ENCODE measurements at places on chromosomes 4 and X.

DNA sequence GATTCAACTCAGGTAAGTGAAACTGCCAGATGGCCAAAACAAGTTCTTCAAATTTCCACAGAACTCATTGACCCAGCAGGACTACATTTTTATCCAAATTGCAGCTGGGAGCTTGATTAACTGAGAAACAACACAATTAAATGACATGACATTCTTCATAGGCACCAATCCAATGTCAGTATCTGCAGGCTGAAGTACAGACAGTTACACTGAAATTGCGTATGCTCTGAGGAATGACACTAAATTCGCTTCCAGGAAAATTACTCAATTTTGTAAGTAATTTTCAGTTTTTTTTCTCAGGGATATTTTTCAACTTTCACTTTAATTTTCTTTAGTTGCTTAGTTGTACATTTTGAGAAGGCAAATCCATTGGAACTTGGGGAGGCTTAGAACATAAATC is 4.5 kb downstream of the C1GALT1C1 start:
- DNase-seq = no peak

DNA sequence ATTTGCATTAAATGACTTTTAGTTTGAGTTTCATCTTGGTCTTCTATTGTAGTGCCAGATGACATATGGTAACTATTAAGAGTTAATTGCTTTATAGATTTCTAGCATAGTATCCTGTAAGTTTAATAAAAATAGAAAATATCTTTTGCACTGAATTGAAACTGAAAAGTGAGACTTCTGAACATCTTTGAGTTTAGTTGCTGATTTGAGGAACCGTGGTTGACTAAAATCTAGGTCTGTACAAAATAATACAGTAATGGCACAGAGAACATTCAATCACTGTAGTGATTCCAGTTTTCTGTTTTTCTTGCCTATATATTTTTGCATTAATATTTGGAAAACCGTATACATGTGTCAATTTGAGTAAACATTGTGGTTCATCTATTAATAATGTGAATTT is 60.7 kb downstream of the SPATA4 start:
- DNase-seq = no peak

- DNase-seq = no peak
Observed at GRCh38 chr4:78186597-78187543, 129.7 kb downstream of the FRAS1 start.

DNA sequence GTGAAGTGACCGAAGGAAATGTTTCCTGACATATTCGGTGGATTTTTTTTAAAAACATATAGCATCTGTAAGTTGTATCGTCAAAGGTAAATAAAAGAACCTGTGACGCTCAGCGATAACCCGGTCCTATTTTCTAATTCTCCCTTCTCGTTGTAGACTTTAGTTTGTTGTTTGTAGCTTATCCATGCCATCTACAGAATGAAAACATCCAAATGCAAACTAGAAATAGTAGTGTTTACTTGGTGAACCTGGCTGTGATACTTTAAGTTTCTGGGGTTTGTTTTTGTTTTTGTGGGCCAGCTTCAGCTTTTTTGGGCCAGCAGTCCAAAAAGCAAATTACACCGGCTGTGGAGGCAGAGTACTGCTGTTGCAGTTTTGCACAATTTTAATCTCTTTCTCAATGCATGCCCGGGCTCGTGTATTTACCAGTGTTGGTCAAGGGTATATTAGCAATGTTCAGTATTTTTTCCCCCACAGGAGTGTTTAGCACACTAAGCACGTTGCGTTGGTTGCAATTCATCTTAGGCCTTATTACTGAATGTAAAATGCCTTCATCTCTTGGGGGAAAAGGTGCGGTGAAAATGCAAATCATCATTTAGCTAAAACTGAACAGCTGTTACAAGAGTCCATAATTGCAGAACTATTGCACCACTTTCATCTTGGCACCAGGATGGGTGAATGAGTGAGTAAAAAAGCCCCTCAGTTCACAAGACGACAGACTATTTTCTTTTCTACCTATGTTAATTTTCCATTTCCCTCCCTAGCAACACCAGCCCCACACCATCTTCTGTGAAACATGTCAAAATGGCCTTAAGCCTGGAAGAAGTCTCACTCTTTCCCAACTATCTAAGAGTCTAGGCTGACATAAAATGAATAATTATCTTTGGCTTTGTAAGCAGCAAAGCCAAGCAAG is 1.7 kb upstream of the CNOT6L start:
- no peak for DNase-seq

GRCh38 chr4:181078196-181078595 is 1165.0 kb upstream of the TENM3 start:
- DNase-seq = no peak

GRCh38 chrX:133215747-133216146 is 2.4 kb downstream of the TFDP3 start:
- no peak for DNase-seq

- no peak for DNase-seq
Observed at GRCh38 chr4:77579406-77580076, 26.1 kb upstream of the CXCL13 start.

DNA sequence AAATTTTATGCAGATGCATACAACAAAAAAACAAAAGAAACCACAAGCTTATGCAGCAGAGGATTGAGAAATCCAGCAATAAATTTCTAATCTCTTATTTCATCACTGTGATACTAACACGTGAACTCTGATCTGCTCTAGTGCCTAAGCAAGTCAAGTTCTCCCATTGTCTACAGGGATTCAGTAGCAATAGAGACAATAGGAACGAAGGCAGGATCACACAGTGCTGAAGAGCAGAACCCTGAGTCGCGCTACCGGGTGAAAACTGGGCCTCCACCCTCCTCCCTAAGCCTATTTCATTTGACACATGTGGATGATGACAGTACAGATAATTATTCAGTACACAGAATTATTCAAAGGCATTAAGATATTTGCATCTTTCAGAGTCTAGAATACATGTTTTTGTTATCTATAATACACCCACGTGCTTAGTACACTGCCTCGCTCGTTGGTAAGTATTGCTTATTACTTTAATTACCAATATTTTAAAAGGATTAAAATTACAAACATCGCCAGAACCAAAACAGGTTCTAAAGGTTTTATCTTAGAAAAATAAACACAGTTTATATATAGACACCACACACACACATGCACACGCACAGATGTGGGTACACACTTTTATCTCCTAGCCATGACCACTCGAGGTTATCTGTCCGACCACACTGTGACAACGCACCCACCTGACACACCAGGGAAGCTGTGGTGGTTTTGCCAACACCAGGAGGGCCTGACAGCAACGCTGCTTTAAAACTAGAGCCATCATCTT is 60.1 kb downstream of the RFC1 start:
- DNase-seq = no peak

Measured in brain pericyte (primary cell).